ENCODE measurements at places on chromosomes 2 and 18.

- no peak for DNase-seq
These were observed 684.0 kb downstream of the DSC3 start for GRCh38 chr18:30358555-30358954.

DNA sequence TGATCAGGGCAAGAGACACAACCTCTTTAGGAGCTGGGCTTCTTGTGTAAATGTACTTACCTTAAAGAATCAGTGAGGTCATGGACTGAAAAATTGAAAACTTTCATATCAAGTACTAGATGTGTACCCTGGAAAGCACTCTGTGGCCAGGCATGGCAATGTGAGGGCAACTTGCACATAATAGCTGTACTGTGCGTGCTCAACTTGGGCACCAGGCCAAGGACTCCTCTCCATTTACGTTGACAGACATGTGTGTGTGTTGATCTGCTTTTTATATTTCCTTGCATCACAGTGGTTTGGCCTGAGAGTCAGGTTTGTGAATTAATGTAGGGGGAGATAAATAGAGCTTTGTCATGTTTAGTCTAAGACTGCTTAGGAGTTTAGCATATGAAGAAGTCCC, 669.5 kb upstream of the REG3G start:
- no peak for DNase-seq

DNA sequence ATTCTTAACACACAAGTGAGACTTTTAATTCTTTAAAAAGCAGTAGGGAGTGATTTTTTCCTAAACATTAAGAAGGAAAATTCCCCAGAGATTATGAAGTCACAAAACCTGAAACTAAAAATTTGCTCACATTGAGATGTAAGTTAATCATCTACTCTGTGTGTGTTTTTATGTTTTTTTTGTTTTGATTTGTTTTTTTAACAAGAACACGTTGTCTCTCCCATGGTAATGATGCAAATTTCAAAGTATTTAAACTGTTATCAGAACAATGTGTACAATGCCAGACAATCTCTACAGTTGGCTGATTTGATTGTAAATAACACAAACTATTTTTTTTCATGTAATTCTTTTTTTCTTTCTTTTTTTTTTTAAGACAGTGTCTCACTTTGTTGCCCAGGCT, 71.5 kb downstream of the COLEC12 start:
- no peak for DNase-seq

DNA sequence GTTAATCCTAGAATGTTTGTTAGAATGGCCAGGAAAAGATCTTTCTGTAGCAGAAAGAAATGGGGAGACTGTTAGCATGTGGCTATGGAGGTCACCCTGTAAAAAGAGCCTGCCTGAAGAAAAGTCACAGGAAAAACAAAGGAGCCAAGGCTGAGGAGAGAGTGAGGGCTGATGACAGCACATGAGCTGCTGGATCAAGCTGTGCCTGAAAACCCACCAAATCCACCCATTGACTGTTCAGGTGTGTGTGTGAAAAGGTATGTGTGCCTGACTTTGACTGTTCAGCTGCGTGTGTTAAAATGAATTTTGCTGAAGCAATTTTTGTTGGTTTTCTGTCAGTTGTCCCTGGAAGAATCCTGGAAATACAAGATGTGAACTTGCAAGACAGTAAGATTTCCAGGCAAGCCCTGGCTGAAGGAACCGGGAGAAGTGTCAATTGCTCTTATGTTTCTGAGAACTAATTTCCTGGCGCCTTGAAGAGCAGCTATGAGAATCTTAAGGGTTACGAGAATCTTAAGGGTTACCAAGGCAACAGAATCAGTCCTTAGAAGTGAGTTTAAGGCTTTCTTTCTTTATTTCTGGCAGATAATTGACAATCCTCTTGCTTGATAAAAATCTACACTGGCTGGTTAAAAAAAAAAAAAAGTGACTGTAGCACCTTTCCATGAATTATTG, 73.0 kb upstream of the LGALSL start:
- DNase-seq: no peak

DNA sequence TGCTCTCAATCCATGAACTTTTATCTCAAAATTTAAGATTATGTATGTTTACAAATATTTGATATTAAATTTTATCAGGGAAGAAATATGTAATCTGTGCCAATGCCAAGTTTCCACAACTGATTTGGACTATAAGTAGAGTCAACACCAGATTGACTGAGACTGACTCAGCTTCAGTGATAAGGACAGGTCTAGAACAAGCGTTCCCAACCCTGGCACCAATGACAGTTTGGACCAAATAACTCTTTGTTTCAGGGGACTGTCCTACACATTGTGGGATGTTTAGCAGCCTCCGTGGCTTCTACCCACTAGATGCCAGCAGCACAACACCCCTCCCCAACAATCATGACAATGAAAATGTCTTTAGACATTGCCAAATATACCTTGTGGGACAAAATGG, 165.3 kb downstream of the THADA start:
- no peak for DNase-seq

DNA sequence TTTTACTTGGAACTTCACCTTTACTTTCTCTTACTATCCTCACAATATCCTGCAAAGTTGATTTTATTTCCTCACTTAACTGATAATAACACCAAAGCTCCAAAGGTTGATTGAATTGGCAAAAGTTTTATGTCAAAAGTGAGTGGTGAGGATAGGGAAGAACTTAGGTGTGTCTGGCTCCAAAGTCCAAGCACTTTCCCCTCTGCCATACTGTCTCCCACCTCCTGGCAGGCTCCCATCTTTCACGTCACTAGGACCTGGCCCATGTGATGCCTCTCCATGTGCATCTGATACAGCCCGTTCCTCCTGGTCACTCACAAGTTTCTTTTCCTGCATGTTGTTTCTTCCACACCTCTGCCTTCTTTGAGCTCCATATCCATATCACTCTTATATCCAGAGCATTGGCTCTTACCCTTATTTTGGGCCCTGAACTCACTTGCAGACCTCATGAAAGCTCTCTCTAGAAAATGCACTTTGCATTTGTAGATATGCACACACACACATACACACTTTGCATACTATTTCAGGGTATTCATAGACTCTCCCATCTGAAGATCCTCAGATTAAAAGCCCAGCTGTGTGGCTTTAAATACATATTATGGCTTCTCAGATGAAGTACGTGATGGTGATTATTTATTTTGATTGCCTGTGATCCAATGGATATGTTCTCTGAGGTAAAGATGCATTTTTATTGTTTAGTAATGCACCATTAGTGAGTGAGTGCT, 12.3 kb downstream of the MEP1B start:
- no peak for DNase-seq

DNA sequence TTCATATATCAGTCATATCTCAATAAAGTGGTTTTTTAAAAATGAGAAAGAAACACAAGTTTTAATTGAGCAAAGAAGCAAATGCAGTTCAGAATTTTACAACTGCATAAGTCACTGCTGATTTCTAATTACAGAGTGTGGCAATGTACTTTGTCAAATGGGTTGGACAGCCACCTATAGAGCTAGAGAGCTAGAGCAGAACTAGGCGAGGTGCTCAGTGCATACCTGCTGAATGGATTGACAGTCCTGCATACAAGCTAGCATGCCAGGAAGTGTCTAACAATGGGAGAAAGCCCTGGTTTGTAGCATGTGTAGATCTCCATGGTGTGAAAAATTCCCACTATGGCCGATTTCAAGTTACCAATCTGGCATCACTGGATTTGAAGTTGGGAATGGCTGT, 106.3 kb upstream of the CDCA7 start:
- no peak for DNase-seq
